ENCODE measurements at places on chromosomes 16 and 17.
A peak's percentile ranks its signal among the peaks of the same experiment; 100 is the strongest.

- DNase-seq: no peak
Observed at GRCh38 chr17:3335876-3336275, 37.7 kb upstream of the OR3A1 start.

- DNase-seq: no peak
Observed at GRCh38 chr17:19800571-19800970, 52.5 kb upstream of the ALDH3A1 start.

GRCh38 chr17:60292697-60293096 lies 99.2 kb downstream of the USP32 start:
- no peak for DNase-seq

DNA sequence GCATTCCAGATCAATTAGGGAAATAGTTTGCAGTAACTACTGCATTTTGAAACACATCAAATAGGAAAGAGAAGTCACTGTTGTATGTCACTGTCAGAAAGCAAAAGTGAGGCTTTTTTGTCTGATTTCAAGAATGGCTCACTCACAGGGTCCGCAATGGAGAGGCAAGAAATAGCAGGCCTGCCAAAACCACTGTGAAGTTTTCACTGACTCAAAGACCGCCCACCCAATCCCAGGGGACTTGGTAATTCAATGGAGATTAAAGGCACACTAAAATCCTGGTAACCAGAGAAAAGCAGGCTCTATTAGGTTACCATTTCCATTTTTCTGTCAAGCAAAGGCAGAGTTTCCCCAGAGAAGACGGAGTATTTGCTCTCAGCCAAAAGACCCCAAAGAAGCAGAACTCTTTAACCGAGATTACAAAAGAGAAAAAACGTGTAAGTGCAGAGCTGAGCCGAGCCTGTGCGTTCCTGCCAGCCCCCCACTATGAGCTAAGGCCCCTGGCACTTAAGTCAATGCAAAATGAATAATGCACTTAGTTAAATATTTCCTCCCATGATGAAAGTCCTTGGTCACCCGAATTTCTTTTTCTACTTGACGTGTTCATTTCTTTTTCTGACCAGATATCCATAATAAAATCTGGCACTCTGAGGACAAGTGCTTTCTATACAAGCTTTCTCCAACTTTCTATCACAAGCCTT lies 57.0 kb downstream of the FOXL1 start:
- no peak for DNase-seq

- DNase-seq: no peak
Observed at GRCh38 chr16:48561960-48562393, 48.0 kb downstream of the N4BP1 start.

- DNase-seq: no peak
Observed at GRCh38 chr17:5788266-5788900, 204.1 kb upstream of the NLRP1 start.

DNA sequence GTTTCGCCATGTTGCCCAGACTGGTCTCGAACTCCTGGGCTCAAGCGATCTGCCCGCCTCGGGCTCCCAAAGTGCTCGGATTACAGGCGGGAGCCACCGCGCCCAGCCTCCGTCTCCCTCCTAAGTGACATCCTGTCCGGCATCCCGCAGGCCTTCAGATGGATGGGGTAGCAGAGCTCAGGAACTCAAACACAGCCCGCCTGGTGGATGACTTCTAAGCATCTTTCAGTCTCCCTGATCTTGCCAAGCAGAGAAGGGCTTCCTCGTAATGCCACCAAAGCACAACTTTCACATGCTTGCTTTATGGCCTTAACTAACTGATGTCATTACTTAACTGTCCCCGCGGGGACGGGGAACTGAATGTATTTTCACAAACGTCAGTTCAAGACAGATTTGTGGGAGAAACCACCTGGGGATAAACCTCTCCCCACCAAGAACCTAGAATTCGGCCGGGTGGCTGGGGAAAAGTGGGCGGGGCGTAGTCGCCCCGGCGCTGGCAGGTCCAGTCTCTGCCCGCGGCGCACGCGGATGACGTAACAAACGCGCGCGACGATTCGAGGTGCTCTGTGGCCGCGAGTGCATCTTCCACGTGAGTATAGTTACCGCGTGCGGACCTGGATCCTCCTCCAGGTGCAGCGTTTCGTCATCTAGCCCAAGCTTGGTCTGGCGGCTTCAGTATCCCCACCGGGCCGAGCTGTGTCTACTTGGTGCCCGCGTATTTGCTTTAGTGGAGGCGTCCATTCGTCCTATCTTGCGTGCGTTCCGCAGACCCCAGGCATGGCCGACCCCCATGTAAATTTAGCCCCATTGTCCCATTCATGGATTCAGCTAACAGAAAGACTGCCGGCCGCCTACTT lies at the start of gene PFAS:
PFAS (plus strand) TSS at position 539 of the 857 bp plus-strand sequence. CDS start 4,649 bp downstream, outside the sequence.
- DNase-seq: peak; percentile 85

DNA sequence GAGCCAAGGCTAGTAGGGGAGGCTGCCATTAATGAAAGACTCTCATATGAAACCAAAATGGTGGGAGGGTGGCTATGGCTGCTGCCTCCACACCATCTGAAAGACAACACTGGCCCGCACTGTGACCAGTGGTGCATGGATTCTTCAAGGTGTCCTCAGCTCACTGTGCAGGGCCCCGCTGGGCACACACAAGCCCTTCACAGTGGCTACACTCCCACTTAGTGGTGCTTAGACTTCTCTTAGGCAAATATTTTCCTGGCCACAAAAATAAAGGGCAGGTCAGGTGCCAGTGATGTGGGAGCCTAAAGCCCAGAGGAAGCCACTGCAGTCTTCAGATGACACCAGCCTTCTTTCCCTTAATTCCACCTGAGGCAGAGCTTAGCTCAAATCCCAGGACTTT lies 38.1 kb upstream of the IRX3 start:
- no peak for DNase-seq

DNA sequence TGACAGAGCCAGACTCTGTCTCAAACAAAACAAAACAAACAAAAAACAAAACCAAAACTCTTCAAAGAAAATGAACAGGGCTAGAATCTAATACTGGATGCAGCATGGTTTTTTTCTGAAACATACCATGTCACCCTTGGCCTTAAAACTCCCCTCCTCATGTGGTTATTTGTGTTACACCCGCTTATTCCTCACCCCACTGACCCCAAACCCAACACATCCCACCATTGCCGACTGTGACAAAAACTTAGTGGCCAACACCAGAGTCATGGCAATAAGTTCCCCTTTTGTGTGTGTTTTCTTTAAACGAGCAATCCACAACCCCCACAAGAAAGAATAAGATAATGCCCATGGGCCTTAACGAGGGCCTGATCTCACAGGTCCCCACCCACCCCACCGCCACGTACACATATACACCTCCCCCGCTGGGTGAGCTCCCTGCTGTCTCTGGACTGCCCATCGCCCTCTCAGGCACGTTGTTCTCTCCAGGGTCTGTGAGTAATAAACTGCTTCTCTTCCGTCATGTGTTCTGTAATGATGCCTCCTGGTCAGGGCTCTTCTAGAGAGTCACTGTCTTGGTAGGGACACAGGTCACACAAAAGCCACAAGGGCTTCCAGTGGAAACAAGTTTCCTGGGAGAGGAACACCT lies 16.8 kb upstream of the ENGASE start:
- no peak for DNase-seq

DNA sequence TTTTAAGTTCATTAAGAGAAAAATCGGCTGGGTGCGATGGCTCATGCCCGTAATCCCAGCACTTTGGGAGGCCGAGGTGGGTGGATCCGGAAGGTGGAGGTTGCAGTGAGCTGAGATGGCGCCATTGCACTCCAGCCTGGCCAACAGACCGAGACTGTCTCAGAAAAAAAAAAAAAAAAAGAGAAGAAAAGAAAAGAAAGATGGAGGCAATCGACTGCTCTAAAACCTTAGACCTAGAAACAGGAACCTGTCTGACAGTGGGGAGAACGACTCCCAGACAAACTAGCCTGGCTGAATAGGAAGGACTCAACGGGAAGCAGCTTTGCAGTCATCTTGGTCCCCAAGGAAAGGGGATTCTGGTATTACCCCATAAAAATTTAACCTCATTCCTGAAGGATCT lies 13.7 kb downstream of the MRC2 start:
- no peak for DNase-seq

DNA sequence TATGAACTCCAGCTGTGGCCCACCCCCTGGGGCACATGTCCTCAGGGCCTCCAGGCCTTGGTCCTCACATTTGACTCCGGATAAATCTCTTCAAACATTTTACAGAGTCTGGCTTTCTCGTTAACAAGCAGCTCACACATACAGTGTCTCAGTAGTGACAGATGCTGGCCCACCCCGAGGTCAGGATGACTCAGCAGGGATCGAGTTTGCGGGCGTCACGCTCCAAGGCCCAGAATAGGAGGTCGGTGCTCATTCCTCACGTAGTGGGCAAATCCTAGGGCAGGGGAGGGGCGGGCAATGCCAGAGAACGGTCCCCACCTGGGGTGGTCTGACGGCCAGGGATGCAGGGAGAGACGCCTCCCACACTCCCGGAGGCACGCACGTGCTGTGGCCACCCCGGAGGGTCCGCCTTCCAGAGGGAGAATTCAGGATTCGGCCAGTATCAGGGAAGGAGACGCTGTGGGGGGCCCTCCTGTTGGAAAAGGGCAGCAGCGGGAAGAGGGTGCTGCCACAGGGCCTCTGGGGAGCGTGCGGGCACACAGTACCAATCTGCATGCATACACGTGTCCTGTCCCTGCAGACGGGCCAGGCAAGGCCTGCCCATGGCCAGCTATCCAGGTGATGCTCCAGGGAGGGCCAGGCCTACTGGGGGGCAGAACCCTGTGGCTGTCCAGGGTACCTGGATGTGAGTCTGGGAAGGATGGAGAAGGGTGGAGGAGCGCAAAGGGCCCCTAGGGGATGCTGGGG lies 8.6 kb downstream of the SLC7A5 start:
- DNase-seq: no peak

DNA sequence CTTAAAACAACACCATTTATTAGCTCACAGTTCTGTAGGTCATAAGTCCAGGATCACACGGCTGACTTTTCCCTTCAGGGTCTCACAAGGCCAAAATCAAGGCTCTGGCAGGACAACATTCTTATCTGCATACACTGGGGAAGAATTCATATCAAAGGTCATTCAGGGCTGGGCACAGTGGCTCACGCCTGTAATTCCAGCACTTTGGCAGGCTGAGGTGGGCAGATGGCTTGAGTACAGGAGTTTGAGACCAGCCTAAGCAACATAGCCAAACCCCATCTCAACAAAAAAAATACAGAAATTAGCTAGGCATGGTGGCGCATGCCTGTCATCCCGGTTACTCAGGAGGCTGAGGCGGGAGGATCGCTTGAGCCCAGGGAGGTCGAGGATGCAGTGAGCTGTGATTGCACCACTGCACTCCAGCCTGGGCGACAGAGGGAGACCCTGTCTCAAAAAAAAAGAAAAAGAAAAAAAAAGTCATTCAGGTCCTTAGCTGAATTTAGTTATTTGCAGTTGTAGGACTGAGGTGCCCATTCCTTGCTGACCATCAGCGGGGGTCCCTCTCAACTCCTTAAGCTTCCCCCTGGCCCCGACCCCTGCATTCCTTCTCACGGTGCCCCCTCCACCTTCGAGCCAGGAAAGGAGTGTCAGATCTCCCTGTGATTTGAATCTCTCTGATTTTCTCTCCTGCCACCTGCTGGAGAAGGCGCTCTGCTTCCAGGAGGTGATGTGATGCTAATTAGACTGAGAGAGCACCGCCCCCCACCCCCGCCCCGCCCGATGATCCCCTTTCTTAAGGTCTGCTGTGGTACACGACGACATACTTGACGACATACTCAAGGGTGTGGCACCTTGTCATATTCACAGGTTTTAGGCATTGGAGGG lies 91.8 kb upstream of the CLEC18A start:
- no peak for DNase-seq

GRCh38 chr16:73213732-73214455 lies 166.0 kb upstream of the ZFHX3 start:
- DNase-seq: no peak

DNA sequence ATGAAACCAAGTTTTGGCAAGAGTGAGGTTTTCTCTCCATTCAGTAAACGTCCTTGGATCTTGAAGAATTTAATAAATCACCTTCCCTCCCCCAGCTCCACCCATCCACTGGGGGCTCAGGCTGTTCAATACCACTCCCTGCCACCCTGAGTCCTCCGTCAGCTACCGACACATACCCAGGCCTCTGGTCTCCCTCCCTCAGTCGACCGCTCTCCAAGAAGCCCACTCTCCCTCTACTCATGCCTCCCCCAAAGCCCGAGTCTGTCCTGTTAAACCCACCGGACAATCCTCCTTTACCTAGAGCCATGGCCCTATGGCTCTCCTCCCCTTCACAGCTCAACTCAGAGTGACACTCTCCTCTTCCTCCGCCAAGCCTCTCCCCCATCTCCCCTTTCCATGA lies 19.7 kb upstream of the SLC4A1 start:
- DNase-seq: no peak

DNA sequence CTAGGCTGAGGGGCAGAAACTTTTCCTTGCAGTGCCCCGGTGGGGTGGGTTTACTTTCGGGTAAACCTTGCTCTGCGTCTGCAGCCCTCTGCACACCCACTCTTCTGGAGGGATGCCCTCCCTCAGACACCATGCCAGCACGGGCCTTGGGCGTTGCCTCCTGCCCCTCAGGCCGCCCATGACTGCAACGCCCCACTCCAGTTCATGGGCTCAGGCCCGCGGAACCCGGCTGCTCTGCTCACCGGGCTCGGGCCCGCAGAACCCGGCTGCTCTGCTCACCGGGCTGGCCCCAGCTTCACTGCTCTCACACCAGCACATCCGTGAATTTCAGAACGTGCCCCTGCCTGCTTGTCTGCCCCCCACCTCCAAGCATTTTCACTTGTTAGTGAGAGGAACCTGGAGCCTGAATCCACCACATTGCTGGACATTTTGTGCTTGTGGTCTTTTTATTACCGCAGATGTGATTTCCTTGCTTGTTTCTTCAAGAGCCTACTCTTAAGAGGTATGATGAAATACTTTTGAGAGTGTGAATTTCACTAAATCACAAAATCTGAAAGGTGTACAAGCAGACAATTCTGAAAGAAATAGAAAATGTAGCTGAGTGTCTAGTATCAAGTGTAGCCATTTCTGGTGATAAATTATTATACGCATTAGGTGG lies 130.9 kb downstream of the RPTOR start:
- DNase-seq: no peak

- DNase-seq: no peak
Observed at GRCh38 chr17:43581613-43582012, 35.5 kb upstream of the ETV4 start.

GRCh38 chr17:82384730-82385481 lies 13.3 kb downstream of the UTS2R start:
- DNase-seq: no peak

DNA sequence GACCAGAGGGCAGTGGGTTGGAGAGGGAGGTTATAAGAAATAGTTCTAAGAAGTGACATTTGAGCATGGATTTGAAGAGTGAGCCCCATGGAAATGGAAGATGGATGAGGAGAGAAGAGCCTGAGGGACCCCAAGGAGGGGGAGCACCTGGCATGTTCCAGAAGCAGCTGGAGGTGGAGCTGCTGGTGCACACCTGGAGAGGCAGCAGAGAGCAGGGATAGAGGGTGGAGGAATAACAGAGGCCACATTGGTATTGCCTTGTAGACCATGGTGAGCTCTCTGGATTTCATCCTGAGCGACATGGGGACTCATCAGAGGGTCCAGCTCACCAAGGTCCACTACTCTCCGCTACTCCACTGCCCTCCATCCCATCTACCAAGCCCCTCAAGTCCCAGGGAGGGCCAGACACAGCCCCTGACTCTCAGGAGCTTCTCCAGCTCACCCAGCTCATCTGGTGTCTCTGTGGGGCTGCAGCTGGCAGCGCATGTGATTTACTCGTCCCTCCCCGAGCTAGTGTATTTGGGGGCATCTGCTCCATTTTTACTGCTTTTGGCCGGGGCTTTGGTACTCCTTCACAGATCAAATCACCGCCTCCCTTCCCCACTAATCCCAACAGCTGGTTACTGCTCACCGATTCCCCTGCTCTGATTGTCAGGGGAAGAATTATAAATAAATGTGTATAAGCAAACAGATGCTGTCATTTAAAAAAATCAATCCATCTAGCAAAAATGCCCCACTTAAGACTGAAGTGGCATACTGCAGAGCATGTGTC lies 22.1 kb upstream of the KDM8 start:
- no peak for DNase-seq
